Stimulated activated CD4-positive, alpha-beta T cell treated with anti-CD3 and anti-CD28 coated beads, Interleukin-4, amount 100 ng/mL, for 24 hours (primary cell): ENCODE measurements at places on chromosomes 1 and 21.

- no peak for DNase-seq
Measured at GRCh38 chr1:192903142-192903541, 94.3 kb downstream of the RGS2 start.

- peak; percentile 14 for DNase-seq
Measured at GRCh38 chr1:247408100-247408499, 7.9 kb upstream of the NLRP3 start.

GRCh38 chr1:19612530-19612929 is 31.6 kb upstream of the NBL1 start:
- DNase-seq: no peak

GRCh38 chr1:25673456-25673855 is 56.9 kb downstream of the MAN1C1 start:
- no peak for DNase-seq

DNA sequence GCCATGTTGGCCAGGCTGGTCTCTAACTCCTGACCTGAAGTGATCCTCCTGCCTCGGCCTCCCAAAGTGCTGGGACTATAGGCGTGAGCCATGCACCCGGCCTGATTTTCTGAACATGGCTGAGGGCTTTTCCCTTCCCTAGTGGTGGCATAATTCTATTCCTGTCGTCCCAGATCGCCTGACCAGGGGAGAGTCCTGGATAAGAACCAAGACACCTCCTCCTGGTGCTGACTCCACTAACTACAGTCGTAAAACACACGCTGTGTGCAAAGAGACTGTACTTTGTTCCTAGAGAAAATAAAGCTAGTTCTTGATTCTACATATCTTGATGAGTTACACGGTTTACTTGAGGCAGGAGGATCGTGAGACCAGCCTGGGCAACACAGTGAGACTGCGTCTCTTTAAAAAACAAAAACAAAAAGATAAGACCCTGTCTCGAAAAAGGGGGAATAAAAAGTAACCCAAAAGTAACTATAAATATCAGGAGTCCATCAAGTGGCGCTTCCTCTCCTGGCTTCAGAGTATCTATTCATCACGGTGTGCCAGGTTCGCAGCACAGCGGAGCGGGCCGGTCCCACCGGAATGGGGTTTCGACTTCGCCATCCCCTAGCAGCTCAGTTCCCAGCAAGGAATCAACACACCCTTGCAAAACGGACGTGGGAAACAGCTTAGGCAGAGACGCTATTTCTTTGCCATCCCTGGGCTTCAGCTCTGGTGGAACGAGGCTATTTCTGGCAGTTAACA is 973 bp downstream of the SDF4 start:
- no peak for DNase-seq

GRCh38 chr21:45125357-45125756 is 51.0 kb downstream of the ADARB1 start:
- DNase-seq: no peak

DNA sequence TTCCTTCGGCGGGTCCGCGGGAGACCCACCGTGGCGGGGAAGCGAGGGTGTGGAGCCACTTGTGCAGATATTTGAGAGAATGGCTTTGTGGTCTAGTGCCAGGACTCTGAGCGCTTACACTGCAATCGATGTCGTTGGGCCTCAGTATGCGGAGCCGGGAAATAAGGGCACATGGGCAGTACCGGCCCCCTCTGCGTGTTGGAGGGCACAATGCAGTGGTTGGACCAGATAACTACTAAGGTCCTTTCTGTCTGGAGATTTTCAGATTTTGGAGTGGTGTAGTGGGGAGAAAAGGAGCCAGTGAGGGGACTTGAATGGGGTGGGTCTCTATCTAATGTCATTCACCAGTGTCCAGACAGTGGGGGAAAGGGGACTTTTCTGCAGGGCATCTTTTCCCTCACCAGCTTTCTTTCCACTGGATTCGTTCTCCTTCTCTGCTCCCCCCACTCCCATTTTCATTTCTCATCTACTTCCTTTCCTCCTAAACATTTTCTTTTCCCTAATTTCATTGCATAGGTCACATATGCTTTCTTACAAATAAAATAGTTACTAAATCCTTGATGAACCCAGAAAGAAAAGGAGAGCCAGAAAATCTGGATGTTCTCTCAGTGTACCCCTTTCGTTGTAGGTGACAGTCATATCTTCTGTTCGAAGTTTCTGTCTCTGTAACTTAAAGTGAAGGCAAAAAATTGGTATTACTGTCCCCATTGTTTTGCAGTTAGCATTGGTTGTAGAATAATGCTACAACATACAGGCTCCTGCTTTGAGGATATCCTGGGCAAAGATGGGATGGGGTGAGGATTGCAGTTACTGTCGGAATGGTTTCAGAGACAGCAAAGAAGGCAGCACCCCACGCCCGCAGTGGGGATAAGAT is 1.4 kb downstream of the ATF3 start:
- DNase-seq: no peak

GRCh38 chr21:25501996-25502665 is 105.2 kb downstream of the MRPL39 start:
- DNase-seq: peak; percentile 77

DNA sequence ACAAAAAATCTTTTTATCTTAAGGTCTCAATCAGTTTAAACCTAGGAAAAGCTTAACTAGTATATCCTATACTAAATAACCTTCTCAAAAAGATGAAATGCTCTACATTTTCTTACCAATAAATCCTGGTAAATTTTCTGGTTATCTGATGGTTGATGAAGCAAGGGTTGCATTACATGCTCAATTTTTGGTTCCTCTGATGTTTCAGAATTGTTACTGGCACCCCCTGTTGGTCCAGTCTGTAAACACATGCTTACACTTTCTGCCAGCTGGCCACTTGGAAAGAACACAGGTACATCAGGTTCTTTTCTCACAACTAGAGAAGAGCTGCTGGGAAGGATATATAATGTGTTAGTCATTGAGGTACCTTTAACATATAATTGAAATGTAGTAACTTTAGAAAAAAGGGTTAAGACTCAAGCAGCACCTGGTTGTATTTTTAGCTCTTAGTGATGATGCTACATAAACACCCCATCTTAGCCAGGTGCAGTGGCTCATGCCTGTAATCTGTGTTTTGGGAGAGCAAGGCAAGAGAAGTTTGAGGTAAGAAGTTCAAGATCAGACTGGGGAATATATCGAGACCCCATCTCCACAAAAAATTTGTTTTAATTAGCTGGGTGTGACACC is 30.9 kb upstream of the TAL1 start:
- peak; percentile 40 for DNase-seq

DNA sequence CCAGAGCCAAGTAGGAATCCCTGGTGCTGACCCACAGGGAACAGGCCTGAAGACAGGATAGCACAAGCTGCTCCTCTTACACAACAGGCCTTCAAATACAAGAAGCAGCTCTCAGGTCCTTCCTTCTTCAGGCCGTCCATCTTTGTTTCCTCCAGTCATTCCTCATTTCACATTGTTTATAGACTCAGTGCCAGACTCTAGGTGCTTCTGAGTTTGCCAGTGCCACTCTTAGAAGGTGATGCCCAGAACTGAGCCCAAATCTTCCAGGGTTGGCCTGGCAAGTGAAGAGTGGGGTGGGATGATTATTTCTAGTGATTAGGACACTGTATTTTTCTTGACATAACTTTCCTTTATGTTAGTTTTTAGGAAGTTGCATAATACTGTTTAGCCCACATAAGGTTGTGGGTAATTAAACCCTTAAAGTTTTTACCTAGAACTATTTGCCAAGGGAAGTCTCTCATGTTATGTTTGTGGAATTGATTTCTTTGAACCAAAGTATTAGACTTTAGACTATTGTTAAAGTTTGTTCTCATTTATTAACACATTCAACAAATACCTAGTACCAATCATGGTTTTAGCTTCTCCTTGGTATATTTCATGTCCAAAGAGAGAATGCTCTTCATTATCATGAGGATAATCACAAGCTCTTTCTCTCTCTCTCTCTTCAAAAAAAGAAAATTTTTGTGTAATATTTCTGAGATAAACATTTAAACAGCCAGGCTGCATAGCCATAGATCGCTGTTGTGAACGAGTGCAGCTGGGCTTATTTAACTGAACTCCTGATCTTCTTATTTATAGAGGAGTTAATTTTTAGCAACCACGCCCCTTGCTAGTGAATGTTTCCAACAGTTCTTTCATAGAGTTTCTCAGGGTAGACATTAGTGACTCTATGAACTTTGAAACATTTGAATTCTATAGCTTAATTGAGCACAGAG is 47.7 kb downstream of the PGM1 start:
- no peak for DNase-seq

GRCh38 chr1:88655685-88656299 is 28.3 kb upstream of the PKN2 start:
- DNase-seq: no peak

DNA sequence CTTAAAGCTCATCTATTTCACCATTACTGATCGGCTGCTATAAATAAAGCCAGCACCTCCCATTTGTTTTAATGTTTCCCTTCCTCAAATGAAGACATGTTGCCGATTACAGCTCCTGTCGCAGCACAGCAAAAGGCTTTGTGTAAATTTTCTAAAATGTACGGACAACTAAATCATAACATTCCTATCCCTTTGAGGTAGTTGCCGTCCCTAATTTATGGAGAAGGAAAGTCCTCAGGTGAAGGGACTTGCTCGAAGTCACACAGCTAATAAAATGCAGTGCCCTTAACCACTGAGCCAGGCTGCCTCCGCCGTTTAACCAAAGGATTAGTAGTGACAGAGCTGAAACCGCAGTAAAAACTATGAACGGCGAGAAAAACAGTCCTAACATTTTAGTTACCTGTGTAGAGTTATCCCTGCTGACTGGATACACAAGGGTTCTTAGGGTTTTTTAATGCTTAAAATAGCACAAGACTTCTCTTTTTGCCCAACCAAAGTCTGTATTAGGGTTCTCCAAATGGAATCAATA is 871 bp downstream of the PINK1 start:
- DNase-seq: peak; percentile 15
